Effector memory CD8-positive, alpha-beta T cell (primary cell): ENCODE measurements at places on chromosomes 6 and 20.
A peak's percentile ranks its signal among the peaks of the same experiment; 100 is the strongest.

DNA sequence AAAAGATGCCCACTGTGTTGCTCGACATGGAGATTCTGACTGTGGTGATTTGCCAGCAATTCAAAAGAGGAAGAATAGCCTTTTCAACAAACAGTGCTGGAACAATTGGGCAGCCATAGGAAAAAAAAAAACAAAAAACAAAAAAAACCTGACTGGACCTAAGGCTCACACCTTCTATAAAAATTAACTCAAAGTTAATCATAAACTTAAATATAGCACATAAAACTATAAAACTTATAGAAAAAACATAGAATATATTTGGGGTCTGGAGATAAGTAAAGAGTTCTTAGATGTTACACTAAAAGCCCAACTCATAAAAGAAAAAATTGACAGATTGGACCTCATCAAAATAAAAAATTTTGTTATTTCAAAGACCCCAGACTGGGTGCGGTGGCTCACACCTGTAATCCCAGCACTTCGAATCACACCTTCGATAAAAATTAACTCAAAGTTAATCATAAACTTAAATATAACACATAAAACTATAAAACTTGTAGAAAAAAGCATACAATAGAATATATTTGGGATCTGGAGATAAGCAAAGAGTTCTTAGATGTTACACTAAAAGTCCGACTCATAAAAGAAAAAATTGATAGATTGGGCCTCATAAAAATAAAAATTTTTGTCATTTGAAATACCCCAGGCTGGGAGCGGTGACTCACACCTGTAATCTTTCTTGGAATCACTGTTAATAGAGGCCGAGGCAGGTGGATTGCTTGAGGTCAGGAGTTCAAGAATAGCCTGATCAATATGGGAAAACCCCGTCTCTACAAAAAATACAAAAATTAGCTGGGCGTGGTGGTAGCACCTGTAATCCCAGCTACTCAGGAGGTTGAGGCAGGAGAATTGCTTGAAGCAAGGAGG, 115.6 kb upstream of the FAM83B start:
- no peak for DNase-seq

- DNase-seq, result no peak
Measured at GRCh38 chr6:24584382-24584720, 61.6 kb downstream of the KIAA0319 start.

GRCh38 chr20:24798930-24799705, 150.0 kb upstream of the CST7 start:
- no peak for DNase-seq

DNA sequence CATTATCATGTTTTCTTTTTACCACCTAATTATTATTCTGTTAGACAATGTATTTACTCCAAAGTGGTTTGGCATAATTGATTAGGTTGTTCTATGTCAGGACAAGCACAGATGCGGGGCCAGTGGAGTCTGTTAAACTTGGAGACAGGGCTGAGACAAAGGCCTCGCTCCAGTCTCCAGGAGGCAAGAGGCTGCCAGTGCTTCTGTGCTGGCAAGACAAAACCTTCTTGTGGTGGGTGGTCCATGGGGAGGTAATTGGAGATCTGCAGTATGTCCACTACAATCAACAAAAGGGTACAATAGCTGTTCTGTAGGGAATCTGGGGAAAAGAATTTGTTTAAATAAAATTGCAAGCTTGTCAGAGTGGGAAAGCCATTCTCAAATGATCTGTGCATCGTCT, 677.2 kb upstream of the SLC35B3 start:
- DNase-seq, result no peak

- no peak for DNase-seq
Measured at GRCh38 chr6:45851034-45851400, 164.6 kb downstream of the CLIC5 start.

- DNase-seq, result no peak
Measured at GRCh38 chr6:125679128-125679527, 70.3 kb upstream of the HEY2 start.

DNA sequence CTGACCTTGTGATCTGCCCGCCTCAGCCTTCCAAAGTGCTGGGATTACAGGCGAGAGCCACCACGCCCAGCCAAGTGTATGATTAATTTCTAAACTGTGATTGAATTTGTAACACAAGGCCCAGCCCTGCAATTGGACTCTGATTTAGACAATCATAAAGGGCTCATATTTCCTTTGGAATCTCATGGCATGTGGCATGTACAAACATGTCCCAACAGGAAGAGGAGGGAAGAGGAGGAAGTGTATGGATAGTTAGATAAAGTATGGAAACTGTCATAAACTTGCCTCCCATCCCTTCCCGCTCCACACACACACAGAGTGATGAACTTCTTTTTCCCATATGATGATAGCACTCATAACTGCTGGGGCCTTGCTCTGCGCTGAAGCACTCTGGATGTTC, 27.2 kb upstream of the QKI start:
- DNase-seq, result no peak

DNA sequence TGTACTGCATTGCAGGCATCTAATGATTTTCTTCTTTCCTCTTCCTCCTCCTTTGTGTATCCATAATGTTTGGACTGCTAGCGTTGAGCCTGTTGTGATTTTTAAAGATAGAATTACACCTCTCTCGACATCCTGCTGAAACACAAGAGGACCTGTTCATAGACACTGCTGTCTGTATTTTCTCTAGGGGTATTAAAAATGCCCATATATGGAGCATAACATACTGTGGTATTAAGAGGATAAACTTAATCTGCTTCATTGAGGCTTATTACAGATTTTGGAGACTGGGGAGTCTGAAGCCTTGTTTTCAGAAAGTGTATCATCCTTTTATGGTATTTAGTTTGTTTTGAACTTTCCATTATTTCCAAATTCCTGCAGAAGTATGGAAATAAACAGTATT, 414.3 kb downstream of the CDKAL1 start:
- no peak for DNase-seq

GRCh38 chr6:107866606-107867301, 42.6 kb upstream of the SCML4 start:
- DNase-seq, result peak; percentile 32

DNA sequence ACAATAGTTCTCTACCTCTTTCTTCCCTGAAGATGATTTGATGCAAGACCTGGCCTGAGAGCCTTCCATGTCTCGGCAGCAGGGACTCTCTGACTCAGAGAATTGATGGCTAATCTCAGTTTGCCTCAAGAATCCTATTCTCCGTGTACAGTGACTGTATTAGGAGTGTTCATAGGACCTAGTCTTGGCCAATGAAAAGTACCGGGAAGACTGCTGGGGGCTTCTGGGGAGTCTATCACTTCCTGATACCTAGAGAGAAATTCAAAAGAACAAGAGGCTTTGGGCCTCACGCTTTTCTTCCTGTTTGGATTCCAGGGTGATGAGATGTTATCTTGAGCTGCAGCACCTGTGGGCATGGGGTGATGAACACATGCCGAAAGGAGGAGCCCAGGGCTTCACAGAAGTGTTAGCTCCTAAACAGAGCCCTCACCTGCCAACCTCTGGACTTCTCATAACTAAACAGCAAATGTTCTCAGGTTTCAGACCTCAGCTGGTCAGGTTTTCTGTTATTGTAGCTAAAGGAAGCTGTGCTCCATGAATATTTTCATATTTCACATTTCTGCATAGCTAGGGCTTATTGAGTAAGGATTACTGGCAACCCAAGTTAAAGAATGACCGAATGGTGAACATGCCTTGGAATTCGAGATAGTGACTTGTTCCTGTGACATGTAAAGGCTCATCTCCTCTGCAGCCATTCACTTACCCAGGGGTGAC, 323.1 kb upstream of the AGPAT4 start:
- DNase-seq, result no peak

DNA sequence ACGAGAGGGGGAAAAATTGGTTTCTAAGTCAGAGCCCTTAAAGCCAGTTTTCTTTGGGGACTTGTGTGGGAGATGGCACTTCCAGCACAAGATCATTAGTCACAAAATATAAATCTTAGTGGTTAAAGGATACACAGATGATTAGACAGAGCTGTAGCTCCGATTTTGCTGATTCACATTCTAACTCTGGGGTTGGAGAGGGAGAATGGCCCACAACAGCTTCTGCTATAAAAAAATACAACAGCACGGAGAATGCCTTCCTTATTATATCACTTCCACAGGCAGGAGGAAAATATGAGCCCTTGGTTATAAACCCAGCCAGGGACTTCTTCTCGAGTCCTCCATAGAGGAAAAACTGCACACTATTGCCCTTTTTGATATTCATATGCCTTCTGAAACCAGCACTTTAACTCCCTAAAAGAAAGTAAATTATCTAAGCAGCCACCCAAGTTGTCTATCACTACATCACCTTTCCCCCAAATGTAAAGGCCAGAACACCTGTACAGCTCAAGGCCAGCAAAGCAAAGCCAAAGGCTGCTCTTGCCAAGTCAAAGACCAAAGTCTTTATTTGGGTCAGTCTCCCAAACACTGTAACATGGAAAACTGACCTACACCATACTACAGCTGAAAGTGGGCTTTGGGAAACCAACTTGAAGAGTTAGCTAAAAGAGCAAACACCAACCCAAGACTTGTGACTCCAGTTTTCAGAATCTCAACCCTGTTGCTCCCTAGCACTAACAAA, 10.4 kb downstream of the MRPL14 start:
- no peak for DNase-seq

GRCh38 chr20:8225658-8226057, 93.6 kb downstream of the PLCB1 start:
- DNase-seq, result no peak

DNA sequence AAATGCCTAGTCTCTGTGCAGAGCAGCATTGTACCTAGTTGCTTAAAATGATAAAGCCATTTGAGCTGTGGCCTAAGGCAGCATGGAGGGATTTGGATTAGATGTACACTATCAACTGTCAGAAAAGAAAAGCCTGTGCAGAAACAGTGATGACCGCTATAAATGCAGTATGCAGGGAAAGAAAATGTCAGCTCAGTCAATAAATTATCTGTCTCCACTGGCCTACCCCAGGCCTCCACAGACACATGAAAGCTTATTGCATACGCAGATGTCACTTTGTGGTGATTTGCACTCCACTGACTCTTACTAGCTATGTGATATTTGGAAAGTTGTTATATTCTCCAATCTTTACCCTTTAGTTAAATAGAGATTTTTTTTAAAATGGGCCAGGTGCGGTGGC, 221.9 kb upstream of the OPRM1 start:
- no peak for DNase-seq

DNA sequence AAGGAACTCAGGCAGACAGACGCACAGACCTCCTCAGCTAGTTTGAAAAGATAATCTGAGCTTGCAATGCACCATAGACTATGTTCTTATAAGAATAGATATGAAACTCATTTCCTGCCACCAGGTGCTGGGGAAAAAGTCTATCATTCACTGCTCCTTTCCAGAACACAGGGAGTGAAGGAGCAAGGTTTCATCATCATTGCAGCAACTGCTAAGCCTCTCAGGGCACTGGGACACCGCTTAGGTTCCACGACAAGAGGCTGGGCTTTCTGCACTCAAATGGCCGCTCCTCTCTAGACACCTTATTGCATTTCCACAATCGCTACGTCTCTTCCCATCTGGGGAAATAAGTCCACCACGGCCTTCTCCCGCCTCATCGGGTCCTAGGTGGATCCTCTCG, 418.5 kb upstream of the JARID2 start:
- no peak for DNase-seq

DNA sequence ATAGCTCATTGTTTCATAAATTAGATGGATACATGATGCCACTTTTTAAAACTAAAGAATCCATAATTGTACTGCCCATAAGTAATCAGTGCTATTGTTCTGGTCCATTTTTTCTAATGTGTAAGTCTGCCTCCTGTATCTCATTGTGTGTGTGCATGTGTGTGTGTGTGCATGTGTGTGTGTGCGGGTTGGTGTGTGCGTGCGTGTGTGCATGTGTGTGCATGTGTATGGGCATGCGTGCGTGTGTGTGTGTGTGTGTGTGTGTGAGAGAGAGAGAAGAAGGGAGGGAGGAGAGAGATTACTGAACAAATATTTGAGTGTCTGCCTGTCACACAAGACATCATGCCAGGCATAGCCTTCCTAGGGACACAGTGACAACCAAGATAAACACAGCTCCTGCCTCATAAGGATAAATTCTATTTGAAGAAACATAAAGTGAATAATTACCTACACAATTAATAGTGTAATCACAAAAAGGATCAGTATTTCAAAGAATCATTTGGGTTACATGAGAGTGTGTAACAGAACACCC, 33.2 kb upstream of the RPS6KA2 start:
- no peak for DNase-seq

DNA sequence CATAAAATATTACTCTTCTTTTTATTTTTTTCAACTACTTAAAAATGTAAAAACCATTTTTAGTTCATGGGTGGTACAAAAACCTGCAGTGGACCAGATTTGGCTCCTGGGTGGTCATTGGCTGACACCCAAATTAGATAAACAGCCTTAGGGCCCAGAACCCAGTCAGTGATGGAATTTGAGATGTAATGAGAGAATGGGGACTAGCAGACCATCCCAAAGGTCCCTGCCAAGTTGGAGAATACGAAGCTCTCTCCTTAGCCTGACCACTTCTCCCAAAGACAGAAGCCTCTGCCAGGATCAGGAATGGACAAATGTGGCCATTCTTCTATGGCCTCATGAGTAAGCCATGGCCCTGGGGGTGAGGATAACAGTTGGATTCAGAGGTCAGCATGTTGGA, 194.7 kb downstream of the NFATC2 start:
- DNase-seq, result no peak

- DNase-seq, result no peak
Measured at GRCh38 chr20:39645131-39645530, 683.0 kb downstream of the DHX35 start.

DNA sequence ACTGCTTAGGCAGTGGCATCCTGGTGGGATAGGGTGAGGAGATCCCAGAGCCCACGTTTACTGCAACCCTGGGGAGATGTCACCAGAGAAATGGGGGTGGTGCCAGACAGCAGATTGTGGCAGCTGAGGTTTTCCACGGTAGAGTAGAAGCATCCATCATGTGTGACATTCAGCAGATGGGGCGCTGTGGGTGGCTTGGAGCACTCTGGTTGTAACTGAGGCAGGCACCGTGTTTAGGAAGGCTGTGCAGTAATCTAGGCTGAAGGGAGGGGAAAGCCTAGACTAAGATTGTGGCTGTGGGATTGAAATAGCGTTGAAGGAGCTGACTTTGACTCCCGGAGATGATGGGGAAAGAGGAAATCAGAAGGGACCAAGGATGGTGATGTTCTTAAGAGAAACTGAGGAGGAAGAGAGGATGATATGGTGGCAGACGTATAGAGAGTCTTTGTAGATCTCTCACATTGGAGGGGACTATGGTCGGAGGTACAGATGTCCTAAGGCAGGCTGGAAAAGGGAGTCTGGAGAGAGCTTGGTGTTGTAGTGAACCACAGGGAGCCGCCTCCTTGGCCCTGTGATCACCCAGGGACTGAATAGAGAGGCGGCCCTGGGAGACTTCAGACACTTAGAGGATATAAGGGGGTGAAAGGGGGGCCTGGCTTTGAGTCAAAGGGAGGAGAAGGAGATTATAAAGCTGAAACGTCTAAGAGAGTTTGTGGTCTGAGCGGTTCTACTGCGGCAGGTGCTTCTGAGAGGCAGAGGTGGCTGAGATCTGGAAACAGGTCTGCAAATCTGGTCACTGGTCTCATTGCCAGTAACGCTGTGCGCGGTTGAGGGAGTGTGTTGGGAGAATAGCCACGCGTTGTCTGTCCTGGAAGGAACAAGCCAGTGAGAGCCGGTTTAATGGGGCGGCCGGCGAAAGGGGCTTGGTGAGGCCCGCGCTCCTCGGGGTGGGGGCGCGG, 792 bp upstream of the MICA start:
- peak; percentile 24 for DNase-seq

GRCh38 chr20:33915726-33916331, 77.9 kb upstream of the RALY start:
- DNase-seq, result peak; percentile 48
